ENCODE measurements at places on chromosomes 16 and 17. TPM values are rescaled to one million over a fixed set of nuclear protein-coding genes. Genes with fewer than 3 reads are reported as not detected.

Gene TMEM235
- total RNA-seq, result not detected

Gene FOXJ1
- 0.56 TPM for total RNA-seq

Gene DPEP1
- total RNA-seq, result not detected

Gene PRR11
- 87.5 TPM for total RNA-seq

Gene CSF3
- not detected for total RNA-seq

Gene NT5M
- 5.8 TPM for total RNA-seq

Gene SCIMP
- total RNA-seq, result 0.14 TPM

- no peak for DNase-seq
Measured at GRCh38 chr16:80518436-80518835, 22.4 kb upstream of the DYNLRB2 start.

DNA sequence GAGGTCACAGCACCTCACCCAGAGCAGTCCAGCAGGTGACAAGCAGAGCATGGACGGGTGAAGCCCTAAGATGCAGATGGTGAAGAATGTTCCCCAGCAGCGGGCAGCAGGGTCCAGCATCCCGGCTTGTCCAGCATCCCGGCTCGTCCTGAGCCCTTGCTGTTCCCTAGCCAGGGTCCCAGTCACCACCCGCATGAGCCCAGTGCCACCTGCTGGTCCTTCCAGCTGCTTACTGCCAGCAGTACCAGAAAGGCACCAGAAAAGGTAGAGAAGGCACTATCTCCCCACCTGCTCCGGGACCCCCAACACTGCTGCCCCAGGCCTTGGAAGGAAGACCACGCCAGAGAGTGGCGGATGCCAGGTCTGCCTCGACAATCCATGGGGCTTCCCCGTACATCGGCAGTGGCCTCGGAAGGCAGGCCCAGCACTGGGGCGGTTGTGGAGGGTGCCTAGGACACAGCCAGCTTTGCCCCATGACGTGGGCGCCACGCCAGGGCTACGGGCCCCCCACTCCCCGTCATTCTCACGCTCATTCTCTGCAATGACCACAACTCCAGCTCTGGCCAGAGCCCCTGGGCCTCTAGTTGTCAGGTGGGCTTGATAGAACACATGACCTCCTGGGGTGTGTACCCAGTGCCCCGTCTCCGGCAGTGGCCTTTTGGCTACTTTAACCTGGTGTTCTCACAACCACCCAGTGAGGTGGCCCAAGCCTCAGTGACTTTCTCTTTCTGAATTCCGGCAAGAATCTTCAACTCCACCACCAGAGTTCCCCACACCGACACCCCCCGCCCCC lies 1.4 kb downstream of the CENPX start:
- DNase-seq, result peak; percentile 64

GRCh38 chr16:86949116-86949515 lies 368.1 kb downstream of the C16orf95 start:
- no peak for DNase-seq

DNA sequence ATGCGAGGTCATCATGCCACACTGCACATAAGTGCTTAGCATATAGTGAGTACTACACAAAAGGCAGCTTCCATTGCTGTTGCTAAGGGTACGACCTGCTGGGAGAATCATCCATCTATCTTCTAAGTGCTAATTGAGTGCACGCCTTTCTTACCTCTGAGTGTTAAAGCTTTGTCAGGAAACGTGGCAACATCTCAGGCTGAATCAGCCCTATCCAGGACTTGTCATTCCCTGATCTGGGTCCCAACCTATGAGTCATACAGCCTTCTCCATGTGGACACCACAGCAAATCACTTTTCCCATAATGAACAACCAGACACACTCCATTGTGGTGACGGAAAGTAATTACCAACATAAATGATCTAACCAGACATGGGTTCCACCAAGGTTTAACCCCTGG lies 201.1 kb upstream of the MAF start:
- no peak for DNase-seq

- no peak for DNase-seq
Measured at GRCh38 chr17:34764716-34765115, 185.3 kb downstream of the TMEM132E start.

- DNase-seq, result no peak
Measured at GRCh38 chr17:4593021-4593421, 8.7 kb downstream of the SMTNL2 start.

GRCh38 chr16:15641753-15642556 lies 999 bp downstream of the MARF1 start:
- no peak for DNase-seq

- no peak for DNase-seq
Measured at GRCh38 chr17:64337676-64338075, 53.0 kb downstream of the PECAM1 start.

DNA sequence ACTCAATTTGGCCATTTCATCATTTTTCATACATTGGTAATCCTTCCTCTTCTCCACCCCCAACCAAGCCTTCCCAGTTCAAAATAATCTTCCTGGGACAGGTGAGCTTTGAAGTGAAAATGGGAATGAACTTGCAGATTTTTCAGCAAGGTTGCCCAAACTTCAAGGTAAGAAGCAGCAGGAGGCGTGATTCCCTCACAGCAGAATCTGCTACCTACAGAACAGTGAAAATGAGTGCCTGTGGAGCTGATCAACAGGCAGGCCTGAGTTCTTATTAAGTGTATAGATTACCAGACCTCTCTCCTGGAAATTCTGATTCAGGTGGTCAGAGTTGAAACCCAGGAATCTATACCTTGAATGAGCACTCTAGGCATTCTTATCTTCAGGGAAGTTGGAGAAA lies 356.6 kb downstream of the RBFOX1 start:
- DNase-seq, result no peak

DNA sequence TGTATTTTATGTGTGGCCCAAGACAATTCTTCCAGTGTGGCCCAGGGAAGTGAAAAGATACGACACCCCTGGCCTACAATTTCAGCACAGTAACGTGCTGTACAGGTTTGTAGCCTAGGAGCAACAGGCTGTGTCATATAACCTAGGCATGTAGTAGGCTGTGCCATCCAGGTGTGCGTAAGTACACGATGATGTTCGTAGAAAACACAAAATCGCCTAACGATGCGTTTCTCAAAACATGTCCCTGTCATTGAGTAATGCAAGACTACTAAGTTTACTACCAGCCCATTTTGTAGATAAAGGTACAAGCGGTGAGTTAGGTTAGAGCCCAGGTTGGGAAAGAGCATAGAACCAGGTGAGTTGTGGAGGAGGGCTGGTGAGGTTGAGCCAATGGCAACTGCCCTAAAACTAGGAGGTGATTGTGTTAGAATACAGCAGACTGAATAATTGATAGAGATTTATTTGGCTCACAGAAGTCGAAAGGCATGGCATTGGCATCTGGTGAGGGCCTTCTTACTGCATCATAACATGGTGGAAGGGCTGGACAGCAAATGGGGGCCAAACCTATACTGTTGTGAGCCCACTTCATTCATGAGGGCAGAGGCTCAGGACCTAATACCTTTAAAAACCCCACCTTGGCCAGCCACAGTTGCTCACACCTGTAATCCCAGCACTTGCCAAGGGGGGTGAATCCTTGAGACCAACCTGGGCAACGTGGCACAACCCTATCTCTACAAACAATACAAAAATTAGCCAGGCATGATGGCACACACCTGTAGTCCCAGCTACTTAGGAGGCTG lies 4.2 kb downstream of the EIF1 start:
- no peak for DNase-seq

DNA sequence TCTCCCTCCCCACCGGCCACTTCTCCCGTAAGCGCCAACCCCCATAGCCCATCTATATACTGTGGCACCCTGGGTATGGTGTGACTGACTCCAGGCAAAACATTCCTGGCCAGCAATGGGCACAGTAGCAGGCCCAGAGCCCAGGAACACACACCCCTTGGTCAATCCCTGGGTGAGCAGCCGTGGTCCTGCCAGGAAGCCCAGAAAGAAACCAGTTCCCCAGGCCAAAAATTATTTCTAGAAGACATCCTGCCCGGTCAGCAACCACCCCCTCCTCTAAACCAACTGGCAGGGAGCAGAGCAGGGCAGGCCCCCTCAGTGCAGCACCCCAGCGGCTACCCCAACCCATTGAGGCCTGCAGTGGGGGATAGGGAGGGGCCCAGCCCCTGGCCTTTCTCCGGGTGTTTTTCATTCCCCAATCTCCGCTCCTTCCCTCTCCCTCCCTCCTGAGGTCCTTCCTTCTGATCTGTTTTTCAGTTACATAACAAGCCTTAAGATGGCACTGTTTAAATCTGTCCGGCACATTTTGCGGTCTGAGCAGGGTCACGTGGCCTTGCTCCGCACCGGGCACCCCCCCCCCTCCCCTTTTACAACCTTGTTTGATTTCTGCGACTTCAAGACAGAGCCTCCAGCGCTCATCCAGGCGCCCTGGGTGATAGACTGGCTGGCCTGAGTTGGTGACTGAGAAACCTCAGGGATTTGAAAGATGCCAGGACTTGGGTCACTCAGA lies 2.0 kb downstream of the NPTX1 start:
- no peak for DNase-seq

- DNase-seq, result no peak
Measured at GRCh38 chr17:42198897-42199296, 4.6 kb upstream of the GHDC start.

GRCh38 chr17:17179371-17179827 lies 26.7 kb downstream of the PLD6 start:
- no peak for DNase-seq

GRCh38 chr16:68739964-68740627 lies 3.0 kb downstream of the CDH1 start:
- no peak for DNase-seq

GRCh38 chr16:65769776-65770438 lies 596.6 kb upstream of the CDH5 start:
- no peak for DNase-seq

- DNase-seq, result no peak
Measured at GRCh38 chr17:78771758-78772382, 10.2 kb downstream of the CYTH1 start.

DNA sequence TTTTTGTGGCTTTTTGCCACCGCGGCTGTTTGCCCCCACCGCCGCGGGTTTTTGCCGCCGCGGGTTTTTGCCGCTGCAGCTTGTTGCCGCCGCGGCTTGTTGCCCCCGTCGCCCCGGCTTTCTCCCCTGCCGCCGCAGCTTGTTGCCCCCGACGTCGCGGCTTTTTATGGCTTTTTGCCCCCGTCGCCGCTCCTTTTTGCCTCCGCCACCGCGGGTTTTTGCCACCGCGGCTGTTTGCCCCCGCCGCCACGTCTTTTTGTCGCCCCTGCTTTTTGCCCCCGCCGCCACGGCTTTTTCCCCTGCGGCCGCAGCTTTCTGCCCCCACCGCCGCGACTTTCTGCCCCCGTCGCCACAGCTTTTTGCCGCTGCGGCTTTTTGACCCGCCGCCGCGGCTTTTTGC lies 149.5 kb downstream of the KCNJ18 start:
- DNase-seq, result no peak

DNA sequence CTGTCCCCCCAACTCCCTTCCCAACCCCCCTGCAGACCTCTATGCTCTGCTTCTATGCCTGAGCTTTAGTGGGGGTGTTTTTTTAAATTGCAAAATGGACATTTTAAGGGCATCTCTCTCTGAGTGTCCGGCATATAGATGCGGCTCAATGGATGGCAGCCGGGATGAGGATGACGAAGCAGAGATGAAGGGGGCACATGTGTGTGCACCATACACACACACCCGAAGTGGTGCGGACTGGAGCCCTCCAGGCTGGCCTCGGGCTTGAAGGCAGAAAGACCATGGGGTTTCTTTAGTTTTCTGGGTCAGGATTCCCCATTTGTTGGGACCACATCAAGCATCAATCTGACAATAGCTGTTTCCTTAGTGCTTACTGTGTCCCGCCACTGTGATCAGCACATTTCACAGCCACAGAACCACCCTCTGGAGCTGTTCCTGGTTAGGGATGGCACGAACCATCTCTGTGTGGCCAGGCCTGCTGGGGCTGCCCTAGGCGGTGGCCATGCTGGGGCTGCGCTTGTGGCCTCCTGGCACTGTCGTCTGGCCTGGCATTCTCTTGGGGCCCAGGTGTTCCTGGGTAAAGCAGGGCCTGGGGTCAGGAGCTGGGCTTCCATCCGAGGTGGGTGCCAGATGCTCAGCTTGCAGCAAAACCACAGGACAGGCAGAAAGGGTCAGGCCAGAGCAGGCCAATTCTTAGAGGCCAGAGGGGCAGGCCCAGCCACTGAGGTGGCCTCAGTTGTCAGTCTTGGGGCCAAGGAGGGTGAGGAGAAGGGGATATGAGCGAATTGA lies 49.9 kb downstream of the NT5M start:
- peak; percentile 9 for DNase-seq

GRCh38 chr16:29316761-29317183 lies 89.7 kb downstream of the NPIPB11 start:
- no peak for DNase-seq

DNA sequence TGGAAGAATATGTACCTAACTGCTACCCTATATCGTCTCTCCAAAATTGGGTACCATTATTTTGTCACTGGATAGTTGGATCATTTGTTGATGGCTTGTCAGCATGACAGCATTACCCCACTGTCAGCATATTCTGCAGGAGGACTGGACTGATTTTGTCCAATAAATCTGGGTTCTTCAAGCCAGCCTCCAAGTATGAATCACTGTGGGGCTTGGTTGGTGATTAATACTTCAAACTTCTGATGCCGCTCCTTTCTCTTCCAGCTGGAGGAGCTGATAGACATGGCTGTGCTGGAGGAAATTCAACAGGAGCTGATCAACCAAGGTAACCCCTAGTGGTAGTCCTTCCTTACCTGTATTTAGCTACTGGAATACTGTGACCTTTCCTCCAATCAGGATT lies 2.5 kb downstream of the RPAIN start:
- no peak for DNase-seq

DNA sequence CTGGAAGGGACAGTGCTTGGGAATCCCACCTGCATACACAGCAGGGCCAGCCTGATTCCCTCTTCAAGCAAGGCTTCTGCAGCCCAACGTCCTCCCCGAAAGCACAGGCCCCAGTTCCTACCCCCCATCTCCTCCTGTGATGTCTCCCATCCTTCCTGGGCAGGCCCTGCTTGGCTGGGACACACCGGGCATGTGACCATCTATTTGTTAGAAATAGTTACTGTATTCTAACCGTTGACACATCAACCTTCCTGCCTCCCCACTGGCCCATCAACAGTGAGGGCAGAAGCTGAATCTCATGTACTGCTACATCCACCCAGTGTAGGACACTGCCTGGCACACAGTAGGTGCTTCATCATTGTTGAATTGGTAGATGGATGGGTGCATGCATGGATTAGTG lies 10.7 kb downstream of the PRR29 start:
- DNase-seq, result no peak

- no peak for DNase-seq
Measured at GRCh38 chr17:60664022-60664421, 13.6 kb upstream of the BCAS3 start.

DNA sequence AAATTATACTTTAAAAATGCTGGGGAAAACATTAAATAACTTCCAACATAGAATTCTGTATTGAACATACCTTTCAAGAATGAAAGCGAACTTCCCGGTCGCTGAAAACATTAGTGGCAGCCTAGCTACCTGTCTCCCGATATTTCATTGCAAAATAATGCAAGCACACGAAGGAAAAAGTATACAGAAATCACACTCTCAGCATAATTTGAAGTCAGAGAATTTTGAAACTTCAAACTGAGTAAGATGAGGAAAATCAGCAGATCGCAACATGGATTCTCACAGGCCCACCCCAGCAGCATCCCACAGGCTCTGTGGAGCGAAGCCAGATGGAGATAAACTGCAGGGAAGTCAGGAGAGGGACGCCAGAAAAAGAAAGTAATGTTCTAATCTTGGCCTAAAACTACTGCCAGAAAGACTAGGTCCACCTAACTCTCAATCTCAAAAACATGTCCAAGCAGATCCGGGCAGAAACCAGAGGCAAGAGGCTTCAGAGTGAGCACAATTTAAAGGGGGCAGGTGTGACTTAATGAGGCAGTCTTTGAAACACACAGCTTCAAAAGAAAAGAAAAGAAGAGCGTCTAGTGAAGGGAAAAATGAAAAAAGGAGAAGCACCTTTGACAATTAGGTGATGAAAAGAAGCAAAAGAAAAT lies 4.8 kb upstream of the GOSR1 start:
- DNase-seq, result no peak
